Activated CD4-positive, alpha-beta T cell treated with anti-CD3 and anti-CD28 coated beads, Interleukin-10, Interleukin-2, amounts not matched to agents 100 ng/mL and 50 ng/mL, durations not matched to agents 16 hours and 8 hours (primary cell): ENCODE measurements at places on chromosomes 6 and 20.

- no peak for DNase-seq
Observed at GRCh38 chr20:48613926-48614325, 213.9 kb downstream of the PREX1 start.

DNA sequence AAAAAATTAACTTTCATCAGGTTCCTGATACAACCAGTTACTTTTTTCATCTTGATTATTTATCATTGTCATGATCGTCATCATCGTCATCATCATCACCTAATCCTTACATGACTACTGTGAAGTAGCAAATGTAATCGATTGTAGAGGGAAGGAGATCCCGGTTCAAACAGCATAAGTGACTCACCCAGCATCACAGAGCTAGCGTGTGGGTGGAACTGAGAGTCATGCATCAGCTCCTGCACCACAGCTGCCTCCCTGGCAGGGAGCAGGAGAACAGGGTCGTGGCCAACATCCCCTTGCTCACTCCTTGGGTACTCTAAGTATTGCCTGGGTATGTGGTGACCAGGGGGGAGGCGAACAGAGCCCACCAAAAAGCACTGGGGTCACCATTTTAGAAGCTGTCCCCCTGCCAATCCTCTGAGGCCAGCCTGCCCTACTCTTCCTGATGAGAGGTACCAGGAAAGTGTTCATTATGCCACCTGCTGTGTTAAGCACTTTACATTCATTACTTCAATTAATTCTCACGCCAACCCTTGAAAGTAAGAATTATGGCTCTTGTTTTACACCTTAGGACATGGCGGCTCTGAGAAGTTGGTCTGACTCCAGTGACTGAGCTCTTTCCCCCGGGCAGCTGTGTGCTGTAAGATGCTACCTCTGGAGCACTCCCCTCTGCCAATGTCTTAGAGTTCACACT is 425.2 kb downstream of the CD83 start:
- peak; percentile 76 for DNase-seq

- no peak for DNase-seq
Observed at GRCh38 chr6:110596354-110596753, 119.9 kb upstream of the SLC22A16 start.

DNA sequence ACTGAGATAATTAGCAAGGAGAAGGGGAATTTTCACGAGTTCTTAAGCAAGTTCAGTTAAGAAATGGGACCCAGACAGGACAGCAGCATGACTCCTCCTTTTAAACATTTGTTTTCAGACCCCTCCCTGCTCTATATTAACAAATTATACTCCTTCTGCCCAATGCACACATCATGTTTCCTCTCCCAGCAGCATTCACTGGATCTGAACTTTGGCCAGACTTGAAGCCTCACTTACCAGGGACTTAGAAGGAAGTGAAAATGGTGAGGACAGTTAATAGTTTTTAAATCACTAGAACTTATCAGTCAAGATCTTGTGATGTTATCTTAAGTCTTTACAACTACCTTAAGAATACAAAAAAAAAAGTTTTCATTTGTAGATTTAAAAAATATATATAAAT is 1174.7 kb upstream of the MAP3K7 start:
- DNase-seq: no peak

GRCh38 chr6:139311831-139312230 is 20.0 kb upstream of the TXLNB start:
- no peak for DNase-seq

- DNase-seq: no peak
Observed at GRCh38 chr20:17657079-17657825, 24.8 kb downstream of the RRBP1 start.

GRCh38 chr6:154378518-154378917 is 21.9 kb upstream of the IPCEF1 start:
- DNase-seq: no peak

- peak; percentile 56 for DNase-seq
Observed at GRCh38 chr20:21074605-21075336, 31.4 kb downstream of the LINC00237 start.

- DNase-seq: no peak
Observed at GRCh38 chr20:32004963-32005362, 5.3 kb upstream of the CCM2L start.

DNA sequence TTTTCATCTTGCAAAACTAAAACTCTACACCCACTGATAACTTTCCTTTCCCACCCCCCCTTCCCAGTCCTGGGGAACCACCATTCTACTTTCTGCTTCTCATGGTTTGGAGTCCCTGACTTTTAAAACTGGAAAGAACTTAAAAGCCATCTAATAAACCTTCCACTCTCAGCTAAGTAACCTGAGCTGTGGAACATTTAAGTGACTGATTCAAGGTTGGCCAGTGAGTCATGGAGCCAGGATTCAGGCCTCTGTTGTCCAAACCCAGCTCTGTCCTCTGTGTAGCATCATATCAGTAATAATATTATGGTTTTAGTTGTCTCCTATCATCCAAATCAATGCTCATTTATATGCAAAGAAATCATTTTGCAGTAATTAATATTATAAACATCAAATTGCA is 176.0 kb upstream of the NT5E start:
- no peak for DNase-seq

DNA sequence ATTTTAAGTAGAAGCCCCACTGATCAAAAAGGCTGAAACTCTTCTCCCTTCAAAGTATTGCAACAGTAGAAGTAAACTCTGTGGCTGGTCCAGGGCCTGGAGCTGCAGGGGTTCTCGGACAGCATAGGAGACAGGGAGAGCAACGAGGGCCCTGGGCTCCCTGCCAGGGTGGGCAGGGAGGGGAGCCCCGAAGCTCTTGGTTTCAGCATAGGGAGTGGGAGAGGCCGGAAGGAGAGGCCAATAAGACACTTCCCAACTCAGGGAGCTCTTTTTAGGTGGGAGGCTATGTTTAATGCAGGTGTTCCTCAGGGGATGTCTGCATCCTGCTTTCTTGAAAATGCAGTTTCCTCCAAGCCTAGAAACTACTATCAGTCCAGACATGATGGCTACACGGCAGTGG is 91.1 kb downstream of the LY86 start:
- DNase-seq: no peak

- no peak for DNase-seq
Observed at GRCh38 chr20:13670160-13670559, 31.4 kb upstream of the TASP1 start.

DNA sequence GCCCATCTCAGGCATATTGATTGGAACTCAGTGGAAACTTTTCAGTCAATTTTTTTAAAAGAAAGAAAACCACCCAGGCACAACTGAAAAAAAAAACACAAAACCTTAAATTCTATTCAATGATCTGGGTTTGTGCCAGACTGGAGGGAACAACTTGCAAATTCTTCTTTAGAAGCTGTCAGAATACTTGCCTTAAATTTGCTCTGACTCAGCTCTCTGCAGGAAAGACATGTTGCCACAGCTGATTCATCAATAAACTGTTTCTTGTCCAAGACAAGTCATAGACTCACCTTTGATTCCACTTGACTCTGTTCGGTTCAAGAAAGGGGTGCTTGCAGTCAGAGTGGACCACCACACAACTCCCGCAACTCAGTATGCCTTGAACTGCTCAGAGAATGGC is 117.8 kb upstream of the F13A1 start:
- DNase-seq: no peak

DNA sequence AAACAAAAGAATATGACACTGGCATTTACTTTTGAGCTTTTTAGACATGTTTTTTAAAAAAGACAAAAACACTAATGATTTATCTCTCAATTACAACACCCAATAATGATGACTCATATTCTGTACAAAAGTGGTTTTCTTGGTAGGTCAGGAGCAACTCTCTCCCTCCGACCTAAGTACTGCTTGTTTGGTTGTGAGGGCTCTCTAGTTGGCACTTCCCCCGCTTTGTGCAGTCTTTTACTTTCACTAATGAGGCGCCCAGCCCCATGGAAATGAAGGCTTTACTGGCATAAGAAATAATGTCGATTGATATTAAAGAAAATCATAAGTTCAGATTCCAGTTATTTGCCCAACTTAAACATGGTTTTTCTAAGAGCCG is 1.3 kb downstream of the KPNA5 start:
- peak; percentile 75 for DNase-seq

DNA sequence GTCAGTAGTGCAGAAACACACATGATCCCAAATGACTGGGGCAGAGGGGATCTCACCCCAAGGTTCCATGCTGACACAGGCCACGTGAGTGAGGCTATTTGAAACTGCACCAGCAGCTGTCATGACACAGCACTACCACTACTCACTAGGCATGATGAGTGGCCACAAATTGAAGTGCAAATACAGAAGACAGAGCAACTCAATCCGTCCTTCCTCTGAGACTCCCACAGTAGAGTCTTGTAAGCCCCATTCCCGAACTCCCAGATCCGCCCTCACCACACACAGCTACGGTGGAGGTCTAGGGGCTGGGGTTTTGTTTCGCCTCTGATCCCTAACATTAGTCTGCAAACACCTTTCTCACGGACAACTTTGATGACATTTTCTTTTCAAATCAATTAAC is 113.3 kb upstream of the NUP153 start:
- no peak for DNase-seq

GRCh38 chr20:1874450-1875182 is 20.6 kb upstream of the SIRPA start:
- DNase-seq: no peak

- DNase-seq: no peak
Observed at GRCh38 chr6:56806368-56806767, 148.5 kb upstream of the BEND6 start.

- no peak for DNase-seq
Observed at GRCh38 chr20:13276945-13277541, 56.0 kb downstream of the ISM1 start.

DNA sequence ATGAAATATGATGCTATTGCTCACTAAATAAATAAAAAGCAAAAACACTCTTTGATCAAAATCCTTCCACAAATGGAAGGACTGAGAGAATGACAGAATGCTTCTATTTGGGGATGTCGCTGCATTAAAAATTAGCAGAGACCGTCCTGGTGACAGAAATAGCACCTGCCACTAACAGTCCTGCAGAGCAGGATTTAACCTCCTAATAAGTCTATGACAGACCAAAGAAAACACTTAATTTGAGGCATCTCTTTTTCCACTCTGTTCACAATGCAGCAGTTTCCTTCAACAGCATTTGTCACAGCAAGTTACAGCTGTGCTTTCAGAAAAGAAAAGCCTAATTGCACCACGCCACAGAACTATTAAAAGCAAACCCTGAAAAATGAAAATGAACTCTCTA is 140.6 kb upstream of the BEND6 start:
- no peak for DNase-seq

DNA sequence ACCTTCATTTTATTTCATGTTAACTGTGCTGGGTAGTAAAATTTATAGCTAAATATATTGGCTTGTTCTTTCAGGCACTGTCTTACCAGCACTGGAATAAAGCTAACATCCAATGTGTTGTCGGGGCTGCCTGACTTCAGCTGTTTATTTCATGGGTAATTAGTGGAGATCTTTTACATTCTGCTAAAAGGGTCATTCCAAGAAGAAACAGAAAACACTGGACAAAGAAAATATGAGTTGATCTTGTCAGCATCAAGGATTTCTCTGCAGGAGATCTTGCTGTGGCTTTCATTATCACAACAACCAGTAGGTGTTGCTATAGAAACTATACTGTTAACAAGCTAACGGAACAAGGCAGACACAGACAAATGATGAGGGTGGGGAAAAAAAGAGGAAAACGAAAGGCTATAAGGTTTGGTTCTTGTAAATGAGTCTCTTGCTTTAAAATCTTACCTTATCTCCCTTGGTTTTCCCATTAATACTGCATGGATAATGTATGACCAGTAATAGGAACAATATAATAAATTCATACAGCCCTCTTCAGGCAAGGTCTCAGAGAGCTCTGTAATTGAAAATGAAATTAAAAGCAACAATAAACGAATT is 206.8 kb downstream of the SIM1 start:
- DNase-seq: peak; percentile 51

DNA sequence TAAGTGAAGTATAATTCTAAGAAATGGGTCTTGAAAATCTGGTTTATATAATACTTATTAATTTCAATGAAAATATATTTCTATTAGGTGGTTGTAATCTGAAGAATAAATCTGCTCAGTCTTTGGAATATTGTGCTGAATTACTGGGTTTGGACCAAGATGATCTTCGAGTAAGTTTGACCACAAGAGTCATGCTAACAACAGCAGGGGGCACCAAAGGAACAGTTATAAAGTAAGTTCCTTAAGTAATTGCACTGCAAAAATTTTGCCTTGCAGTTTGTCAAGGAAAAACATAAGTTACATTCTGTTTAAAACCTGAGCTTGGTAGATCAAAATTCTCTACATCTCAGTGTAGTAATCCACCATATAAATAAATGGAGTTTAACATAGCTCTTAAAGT is 106.0 kb downstream of the MYO6 start:
- peak; percentile 38 for DNase-seq

DNA sequence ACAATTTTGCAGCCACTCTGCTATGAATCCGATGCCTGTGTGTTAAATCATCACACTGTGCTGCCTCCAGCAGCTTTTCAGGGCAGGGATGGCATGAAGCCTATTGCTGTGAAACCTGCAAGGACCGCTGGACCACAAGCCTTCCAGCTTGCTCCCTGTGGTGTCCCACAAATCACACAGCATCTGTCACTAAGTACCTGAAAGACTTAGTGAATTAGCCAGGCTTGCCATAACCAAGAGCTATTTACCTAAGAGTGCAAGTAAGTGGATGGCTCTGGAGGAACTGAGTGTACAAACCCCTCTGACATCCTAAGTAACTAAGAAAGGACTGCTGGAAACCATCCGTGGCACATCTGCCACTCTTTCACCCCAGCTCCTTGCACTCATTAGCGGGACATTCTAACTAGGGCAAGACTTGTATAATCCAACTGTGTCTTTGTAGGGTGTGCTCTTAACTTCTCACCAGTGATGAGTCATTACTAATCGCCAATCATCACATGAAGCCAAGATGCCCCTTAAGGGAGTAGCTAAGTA is 34.7 kb downstream of the FOXQ1 start:
- no peak for DNase-seq

- DNase-seq: no peak
Observed at GRCh38 chr6:141252828-141253608, 879.7 kb upstream of the GJE1 start.

GRCh38 chr6:66662196-66662595 is 955.2 kb upstream of the EYS start:
- no peak for DNase-seq

DNA sequence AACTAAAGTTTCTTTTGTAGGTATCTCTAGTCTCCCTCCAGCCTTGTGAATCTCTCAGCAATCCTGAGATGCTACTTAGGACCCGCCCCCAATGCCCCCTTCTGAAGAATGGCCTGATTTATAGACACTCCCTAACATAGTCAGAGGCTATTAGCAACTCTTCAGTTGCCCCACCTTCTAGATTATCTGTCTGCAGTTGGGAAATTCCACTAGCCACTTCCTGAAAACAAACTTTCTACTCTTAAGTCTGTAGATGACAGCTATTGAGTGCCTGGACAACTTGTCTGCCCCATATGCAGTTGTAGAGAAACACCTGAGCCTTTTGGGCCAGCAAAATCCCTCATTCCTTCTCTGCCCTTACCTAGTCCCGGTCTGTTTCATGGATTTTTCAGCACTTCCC is 188.2 kb upstream of the PREP start:
- DNase-seq: peak; percentile 79

DNA sequence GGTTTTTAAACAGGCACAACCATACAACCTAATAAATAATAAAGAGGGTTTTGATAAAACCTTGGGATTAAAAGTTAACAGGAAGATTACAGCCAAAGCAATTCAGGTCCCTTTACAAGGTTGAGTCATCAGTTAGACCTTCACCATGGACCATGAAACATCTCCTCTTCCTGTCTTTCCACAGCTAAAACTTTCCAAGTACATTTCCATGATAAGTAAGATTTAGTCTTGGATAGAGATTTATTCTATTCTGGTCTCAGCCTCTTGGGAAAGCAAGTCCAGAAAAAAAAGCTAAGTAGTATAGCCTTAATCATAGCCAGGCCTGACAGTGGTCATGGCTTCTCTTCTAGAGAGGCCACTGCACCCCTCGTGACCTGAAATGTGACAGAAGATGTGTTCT is 2.9 kb upstream of the PRSS35 start:
- DNase-seq: no peak
